Stimulated activated CD8-positive, alpha-beta memory T cell treated with anti-CD3 and anti-CD28 coated beads, Interleukin-7, amount 100 ng/mL, for 1 hour (primary cell): ENCODE measurements at places on chromosomes 2 and 18.

DNA sequence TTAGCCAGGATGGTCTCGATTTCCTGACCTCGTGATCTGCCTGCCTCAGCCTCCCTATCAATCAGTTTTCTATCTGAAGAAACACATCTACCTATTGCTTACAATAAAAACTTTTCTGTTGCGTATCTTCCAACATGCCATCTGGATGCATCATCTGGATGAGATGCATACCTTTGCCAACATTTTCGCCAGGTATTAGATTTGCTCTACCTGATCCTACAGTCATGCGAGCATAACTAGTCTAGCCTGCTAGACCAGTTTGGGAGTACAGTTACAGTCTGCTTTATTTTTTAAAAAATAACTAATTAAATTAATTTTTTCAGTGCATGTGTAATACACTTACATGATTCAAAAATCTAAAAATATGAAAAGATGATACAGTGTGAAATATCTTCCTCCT is 334.0 kb upstream of the MEX3C start:
- DNase-seq: no peak

DNA sequence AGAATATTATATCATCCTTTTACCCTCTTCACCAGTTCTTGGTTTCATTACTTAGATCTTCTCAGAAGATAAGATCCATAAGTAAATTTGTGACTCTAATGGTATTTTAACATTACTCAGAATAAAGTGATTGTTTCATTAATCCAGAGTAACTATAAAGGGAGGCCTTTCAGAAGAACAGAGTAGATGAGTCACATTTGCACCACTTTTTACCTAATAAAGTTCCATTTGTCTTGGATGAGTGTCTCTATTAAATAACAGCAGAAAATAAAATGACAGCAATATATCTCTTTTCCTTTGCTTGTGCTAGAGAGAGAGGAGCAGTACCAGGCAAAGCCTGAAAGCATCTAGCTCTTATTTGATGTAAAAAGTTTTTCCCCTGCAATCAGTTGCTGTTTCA is 926.5 kb upstream of the CNTNAP5 start:
- no peak for DNase-seq

- no peak for DNase-seq
Measured at GRCh38 chr2:130787841-130788240, 32.5 kb downstream of the AMER3 start.

GRCh38 chr2:119175517-119175916 is 17.0 kb upstream of the C1QL2 start:
- no peak for DNase-seq

GRCh38 chr18:12013186-12013916 is 32.0 kb downstream of the IMPA2 start:
- no peak for DNase-seq

- no peak for DNase-seq
Measured at GRCh38 chr18:2617401-2617998, 38.0 kb upstream of the SMCHD1 start.

DNA sequence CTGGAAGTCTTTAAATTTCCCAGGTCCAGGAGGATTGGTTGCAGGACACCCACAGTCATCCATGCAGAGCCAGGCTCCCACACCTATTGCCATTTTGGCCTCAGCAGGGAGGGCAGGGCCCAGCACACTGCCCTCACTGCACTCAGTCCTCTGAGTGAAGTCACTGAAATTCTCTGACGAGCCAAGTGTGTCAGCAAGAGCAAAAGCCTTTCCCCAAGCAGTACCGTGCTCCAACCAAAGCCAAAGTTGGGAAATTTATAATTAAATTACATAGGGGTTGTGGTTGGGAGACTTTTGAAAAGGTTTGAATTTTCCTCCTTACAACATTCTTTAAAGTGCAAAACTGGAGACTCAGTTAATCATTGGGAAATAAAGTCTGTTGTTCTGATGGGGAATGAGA is 98.5 kb upstream of the CD226 start:
- no peak for DNase-seq

- no peak for DNase-seq
Measured at GRCh38 chr18:23337599-23338444, 115.3 kb upstream of the RIOK3 start.

- DNase-seq: no peak
Measured at GRCh38 chr2:178796079-178796677, 11.0 kb downstream of the TTN start.

DNA sequence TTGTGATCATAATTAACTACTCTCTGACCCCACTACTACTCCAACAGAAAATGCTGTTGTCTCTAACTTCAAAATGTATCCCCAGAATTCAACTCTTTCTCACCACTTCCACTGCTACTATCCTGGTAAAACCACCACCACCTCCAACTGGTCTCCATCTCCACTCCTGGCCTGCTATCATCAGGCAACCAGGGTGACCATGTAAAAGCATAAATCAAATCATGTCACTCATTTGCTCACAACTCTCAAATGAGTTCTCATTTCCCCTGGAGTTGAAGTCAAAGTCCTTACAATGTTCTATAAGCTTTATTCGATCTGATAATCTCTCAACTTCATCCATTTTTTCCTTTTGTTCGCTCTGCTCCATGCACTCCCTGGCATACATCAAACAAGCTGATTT is 24.6 kb downstream of the CUL3 start:
- DNase-seq: no peak

- no peak for DNase-seq
Measured at GRCh38 chr2:118527571-118527970, 319.9 kb downstream of the EN1 start.

DNA sequence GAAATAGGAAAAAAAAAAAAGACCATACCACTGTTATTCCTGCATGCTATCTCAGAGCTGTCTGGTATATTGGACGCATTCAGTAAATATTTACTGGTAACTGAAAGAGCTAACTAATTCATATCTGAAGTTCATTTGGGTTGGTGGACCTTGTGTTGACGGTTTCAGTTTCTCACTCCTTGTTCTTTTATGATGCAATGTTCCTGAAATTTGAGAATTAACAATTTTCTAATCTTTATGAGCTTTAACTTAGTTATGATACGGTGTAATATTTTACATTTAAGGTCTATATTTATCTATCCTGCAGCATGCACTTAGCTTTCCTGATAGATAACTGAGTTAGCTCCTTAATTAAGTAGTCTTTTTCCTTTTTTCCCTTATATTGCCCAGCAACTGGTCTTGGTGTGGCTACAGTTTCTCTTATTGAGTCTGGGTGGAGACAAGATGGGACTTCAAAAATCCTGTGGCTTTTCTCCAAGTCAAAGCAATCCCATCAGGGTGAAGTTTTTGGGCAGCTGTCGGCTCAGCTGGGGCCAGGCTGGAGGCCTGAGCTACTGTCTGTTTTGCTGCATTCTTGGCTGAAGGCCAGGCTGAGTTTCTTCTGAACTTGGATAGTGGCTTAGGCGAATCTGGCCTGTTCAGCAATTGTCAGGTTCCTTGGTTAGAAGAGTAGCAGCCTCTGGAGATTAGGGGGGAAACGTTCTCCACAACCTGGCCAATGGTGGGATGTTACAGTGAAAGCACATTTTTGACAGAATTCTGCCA is 78.4 kb upstream of the MEX3C start:
- DNase-seq: no peak

DNA sequence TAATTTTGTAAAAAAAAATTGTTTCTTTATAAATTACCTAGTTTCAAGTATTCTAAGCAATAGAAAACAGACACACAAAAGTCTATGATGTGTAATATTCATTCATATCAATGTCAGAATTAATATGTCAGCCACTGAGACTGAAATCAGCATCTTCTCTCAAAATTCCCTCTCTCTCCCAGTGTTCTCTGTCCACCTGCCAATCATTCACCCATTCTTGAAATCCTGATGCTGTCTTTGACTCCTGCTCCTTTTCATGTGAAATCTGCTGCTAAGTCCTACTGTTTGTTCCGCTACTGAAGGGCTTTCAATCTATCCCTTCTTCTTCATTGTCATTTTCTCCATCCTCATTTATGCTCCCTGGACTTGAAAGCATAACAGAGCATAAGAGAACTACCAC is 257.9 kb downstream of the SATB2 start:
- no peak for DNase-seq

DNA sequence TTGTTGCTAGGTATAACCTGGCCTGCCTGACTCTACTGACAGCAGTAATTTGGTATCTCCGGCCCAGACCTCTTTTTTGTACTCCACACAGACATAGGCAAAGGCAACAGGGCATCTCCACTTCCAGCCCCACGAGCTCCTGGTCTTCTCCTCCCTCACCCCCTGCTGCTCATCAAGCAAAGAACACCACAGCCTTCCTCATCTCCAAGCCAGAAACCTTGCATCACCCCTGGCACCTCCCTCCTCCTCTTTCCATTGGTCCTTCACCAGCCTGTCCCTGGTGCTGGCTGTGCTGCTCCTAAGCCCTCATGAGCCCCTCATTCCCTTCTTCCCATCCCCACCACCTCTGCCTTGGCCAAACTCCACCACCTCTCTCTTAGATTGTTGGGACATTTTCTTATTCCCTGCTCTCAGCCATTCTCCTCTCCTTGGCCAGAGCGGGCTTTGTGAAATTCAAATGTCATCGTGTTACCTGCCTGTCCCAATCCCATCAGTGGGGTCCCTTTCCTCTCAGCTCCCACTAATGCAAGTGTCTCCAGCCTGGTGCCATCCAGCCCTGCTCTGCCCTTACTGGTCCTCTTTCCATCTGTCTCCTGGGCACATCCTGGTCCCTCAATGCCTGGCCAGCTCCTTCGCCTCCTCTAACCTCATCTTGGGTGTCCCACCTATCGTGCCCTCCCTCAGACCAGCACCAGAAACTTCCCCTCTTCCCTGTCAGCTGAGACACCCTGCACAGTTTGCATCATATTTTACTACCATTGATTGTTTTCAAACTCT is 77.4 kb downstream of the INHBB start:
- DNase-seq: no peak

GRCh38 chr2:183164650-183165015 is 40.4 kb downstream of the NUP35 start:
- no peak for DNase-seq

- no peak for DNase-seq
Measured at GRCh38 chr2:239092571-239093294, 244.8 kb downstream of the TWIST2 start.

- no peak for DNase-seq
Measured at GRCh38 chr2:224392545-224392944, 9.4 kb downstream of the FAM124B start.

GRCh38 chr2:239942090-239942489 is 83.1 kb downstream of the NDUFA10 start:
- no peak for DNase-seq

DNA sequence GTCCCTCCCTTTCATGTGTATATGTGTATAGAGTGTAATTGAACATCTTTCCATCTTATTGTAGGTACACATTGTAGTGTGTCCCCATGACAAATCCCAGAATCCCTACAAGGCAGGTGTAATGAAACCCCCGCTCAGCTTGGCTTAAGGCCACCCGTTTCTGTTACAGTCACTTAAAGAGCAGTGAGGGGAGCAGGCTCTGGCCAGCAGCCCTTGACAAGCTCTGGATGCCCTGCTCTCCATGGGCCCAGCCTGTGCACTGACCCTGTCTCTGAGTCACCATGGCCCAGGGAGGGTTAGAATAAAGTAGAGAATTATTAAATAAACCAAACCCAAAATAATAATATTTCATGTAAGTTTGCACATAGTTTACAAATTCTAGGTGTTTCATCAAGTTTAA is 17.2 kb upstream of the MAL start:
- no peak for DNase-seq

- no peak for DNase-seq
Measured at GRCh38 chr2:237652854-237653253, 25.5 kb downstream of the LRRFIP1 start.

- no peak for DNase-seq
Measured at GRCh38 chr2:12412898-12413305, 303.8 kb upstream of the TRIB2 start.

DNA sequence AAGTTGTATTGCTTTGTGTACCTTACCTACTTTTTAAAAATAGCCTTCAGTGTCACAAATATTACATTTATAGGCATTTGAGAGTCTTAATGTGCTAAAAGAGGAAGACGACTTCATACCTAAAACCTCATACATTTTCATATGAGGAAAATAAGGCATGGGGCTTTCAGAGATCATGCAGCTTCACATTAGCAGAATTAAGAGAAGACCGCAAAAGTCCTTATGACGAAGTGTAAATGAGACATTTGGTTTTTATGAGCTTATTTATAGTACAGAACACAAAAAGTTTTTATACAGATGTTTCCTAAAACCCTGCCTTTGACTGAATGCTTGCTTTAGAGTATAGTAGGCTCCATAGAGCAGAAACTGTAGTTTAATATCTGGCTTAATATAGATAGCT is 10.1 kb upstream of the CCDC138 start:
- DNase-seq: no peak

DNA sequence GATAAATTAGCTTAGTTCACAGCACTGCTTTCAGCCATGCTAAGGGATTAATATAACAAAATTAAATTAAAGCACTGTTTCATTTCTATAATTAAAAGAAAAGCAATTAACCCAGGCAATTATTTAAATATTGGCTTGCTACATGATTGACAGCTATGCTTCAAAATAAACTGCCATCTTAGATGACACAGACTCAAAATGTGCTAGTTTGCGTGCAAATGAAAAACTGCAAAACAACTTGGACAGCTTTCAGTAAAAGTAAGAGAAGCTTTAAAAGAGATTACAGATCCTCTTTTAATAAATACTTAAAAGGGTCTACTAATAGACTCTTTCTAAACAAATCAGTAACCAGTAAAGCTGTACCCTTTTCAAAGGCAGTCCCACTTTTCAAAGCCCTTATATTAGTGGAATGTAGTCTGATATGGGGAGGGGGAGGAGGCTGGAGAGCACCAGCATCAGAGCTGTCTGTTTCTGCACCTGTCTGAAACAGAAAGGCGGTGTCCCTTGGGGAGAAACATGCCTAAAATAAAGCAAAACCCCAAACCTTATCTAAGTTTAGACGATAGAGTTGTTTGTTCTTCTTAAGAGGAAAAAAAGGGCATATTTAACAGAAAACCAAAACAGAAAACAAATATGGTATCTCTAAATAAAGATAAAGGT is 20.8 kb downstream of the EIF2AK3 start:
- no peak for DNase-seq

DNA sequence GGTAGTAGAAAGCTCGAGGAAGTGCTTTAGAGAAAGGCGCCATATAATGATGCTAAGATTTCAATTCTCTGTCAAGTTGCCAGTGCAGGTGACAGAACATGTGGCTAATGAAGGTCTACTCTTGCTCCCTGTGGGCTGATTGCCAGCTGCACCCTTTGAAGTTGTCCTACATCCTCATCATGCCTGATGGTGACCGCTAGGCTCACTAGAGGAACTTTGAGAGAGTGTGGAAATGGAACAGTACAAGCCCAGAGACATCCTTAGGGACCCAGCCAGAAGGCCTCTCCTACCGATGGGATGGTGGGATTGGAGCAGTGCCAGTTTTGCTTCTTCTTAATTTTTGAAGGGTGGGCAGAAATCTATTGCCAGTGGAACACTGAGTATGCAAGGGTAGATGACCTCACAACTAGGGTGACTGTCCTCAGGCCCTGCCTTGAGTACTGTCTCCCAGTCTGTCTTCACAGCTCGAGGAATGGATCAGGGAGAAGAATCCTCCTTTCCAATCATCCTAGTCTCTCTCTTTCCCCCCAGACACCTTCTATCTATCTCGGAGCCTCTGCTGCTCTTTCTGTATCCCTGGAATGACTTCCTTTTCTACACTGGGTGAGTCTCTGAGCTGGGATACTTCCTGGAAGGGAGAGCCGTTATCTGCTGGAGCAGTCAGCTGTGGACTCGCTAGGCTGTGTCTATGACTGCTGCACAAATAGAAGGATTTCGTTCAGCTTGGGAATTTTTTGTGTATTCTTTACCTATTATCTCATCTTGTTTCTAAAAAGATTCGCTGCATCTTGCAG is 33.5 kb downstream of the LGALSL start:
- no peak for DNase-seq

GRCh38 chr2:151560289-151560688 is 150.6 kb downstream of the RIF1 start:
- DNase-seq: no peak
